Activated naive CD4-positive, alpha-beta T cell treated with Interleukin-2 at 50 U/mL for 16 hours (primary cell): ENCODE measurements at places on chromosomes 11 and 22.

GRCh38 chr22:39625569-39626537, 55.3 kb downstream of the CACNA1I start:
- no peak for DNase-seq

DNA sequence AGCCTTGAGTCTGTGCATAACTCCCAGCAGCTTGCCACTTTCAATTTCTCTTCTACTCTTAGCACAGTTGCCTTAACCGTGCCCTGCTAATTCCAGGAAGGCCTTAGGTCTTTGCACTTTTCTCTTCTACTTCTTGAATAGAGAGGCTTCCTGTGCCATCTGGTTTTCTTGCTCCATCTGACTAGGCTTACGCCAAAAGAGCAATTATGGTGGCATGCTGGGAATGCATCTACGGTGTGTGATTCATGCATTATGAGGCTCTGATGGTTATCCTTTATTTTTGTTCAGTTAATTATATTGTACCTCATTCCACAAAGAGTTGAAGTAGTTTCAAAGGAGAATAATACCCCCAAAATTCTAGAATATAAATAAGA, 29.4 kb downstream of the SIK2 start:
- DNase-seq: no peak

- no peak for DNase-seq
These were observed 22.7 kb upstream of the PICALM start for GRCh38 chr11:86091566-86091965.

GRCh38 chr22:46757104-46757503, 5.3 kb upstream of the TBC1D22A start:
- DNase-seq: no peak

DNA sequence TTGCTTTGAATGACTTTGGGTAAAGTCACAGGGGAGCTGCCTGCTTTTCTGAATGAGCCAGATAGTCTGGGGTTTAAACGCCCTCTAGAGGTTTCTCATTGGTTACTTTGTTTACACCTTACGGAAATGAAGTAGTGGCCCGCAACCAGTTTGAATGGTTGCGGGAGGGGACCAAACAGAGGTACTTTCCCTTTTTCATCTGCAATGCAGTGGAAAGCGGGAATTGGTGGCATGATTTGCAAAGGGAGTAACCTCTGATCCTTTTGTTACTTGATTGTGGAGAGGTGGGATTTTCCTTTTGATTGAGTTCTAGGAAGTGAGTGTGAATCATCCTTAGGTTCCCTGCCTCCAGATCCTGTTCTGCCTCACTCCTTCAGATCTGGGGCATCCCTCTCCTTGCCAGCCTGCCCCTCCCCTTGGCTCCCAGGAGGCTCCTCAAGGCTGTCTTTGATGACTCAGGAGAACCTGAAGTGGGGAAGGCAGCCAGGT, 15.9 kb upstream of the GLYATL1 start:
- DNase-seq: no peak

- no peak for DNase-seq
These were observed 49.9 kb upstream of the LDLRAD3 start for GRCh38 chr11:35893796-35894475.
